ENCODE measurements at places on chromosomes 1 and 21. TPM values are rescaled to one million over a fixed set of nuclear protein-coding genes. Genes with fewer than 3 reads are reported as not detected.

Gene GRIK1
- not detected for total RNA-seq

Gene TAF5L
- total RNA-seq, result 24.2 TPM

Gene CD160
- not detected for total RNA-seq

Gene AMY1B
- not detected for total RNA-seq

Gene SLC45A3
- total RNA-seq, result 37.6 TPM

Gene CAPN2
- total RNA-seq, result 1,259 TPM

Gene PEX14
- 24.9 TPM for total RNA-seq

Gene SERTAD4
- total RNA-seq, result 4.5 TPM

Gene PACC1
- total RNA-seq, result 37.5 TPM

Gene OR14A16
- total RNA-seq, result not detected

Gene FMOD
- not detected for total RNA-seq

Gene KRTAP12-3
- not detected for total RNA-seq

Gene SELP
- not detected for total RNA-seq

Gene NID1
- 11.1 TPM for total RNA-seq

Gene DDX59
- total RNA-seq, result 29.4 TPM

Gene PDE4B
- 1.4 TPM for total RNA-seq

Gene TLCD4
- 8.3 TPM for total RNA-seq

Gene SPRR2F
- not detected for total RNA-seq

Gene PTPN7
- total RNA-seq, result not detected

Gene NTMT2
- not detected for total RNA-seq

Gene LCE1A
- total RNA-seq, result not detected

Gene PTAFR
- 3.9 TPM for total RNA-seq

Gene CCDC185
- total RNA-seq, result not detected

Gene LCE2B
- not detected for total RNA-seq

Gene HSD3B2
- total RNA-seq, result not detected

Gene TRIM63
- not detected for total RNA-seq

Gene OPRD1
- total RNA-seq, result not detected

Gene ITGB2
- total RNA-seq, result 45.7 TPM

Gene HRNR
- total RNA-seq, result not detected

Gene SPTA1
- not detected for total RNA-seq

Gene RNF223
- 147 TPM for total RNA-seq

Gene FAM151A
- total RNA-seq, result not detected

Gene SELL
- 1.2 TPM for total RNA-seq

Gene S100A7A
- total RNA-seq, result not detected

Gene SLAMF9
- 8.7 TPM for total RNA-seq

Gene FALEC
- total RNA-seq, result 0.73 TPM

Gene AMY1A
- total RNA-seq, result not detected

Gene GOLT1A
- total RNA-seq, result 4.9 TPM

Gene SLFNL1
- total RNA-seq, result 0.22 TPM

Gene CELA3B
- not detected for total RNA-seq

Gene MMEL1
- 1.8 TPM for total RNA-seq

Gene CD34
- total RNA-seq, result not detected

Gene ZNF697
- total RNA-seq, result 3.9 TPM

Gene CFHR1
- total RNA-seq, result not detected

Gene FMO3
- not detected for total RNA-seq

Gene TNFSF4
- 0.18 TPM for total RNA-seq

Gene ILDR2
- total RNA-seq, result under 0.01 TPM
